ENCODE measurements at places on chromosomes 3 and 15.

DNA sequence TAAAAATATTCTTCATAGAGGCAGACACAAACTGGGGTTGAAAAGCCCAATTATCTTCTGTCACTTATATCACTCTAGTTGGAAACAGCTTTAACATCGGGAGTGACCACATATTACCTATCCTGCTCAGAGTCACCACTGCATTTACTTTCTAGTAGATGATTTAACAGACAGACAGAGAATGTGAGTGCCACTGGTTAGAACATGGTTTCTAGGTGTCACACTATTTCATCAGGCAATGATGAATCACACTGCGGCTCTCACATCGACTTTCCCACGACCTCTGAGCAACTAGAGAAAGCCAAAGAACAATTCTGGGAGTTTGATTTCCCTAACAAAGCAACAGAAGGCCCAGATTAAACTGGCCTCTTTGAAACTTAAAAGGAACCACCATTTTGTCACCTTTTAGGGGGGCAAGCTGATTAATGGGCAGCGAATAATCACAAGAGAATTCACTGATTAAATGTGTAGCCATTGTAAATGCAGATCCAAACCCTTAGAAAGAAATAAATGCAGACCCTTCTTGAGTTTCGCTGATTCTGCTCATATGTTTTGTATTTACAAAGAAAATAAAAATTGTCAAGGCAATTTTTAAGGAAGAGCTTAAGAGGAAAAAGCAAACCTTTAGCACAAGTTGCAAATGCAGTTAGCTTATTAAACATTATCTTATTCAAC, 112.6 kb upstream of the KBTBD8 start:
- no peak for DNase-seq

- DNase-seq: no peak
Measured at GRCh38 chr15:32124726-32125125, 94.4 kb downstream of the CHRNA7 start.

DNA sequence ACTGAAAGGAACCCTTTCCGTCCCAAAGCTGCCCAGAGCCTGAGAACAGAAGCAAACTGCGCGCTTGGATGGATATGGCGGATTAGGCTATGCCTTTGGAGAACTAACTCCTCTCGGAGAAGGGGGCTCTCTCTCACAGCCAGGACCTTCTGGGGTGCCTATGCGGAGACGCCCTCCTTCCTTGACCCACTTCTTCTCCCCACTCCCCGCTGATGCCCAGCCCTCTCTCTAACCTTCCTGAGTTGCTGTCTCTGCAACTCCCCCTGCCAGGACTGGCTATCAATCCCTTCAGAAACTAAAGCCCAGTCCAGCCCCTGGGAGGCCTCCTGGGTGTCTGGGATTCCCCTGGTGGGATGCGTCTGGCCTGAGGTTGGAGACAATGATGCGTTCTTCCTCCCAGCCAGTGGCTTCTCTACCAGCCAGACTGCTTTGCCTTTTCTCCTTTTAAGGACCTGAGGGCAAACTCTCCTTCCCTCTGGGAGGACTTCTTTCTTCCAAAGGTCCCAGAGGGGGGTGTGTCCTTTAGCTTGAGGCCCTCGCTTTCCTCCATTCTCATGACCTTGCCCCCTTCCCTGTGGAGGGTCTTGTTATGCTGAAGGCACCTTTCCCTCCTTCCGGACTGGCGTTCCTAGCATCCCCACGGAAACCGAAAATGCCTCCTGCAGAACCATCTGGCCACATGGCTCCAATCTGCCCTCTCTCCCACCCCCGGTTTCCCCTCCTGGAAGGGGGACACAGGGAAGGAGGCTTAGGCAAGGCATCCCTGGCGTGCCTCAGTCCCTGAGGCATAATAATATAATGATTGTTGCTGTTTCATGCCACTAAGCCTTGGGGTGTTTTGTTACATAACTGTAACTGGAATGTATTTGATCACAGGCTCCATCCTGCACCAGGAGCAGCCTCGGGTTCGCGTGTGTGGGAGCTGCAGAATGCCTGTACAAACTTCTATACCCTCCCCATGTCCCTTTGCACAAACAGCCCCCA, 63.4 kb upstream of the C15orf39 start:
- no peak for DNase-seq

DNA sequence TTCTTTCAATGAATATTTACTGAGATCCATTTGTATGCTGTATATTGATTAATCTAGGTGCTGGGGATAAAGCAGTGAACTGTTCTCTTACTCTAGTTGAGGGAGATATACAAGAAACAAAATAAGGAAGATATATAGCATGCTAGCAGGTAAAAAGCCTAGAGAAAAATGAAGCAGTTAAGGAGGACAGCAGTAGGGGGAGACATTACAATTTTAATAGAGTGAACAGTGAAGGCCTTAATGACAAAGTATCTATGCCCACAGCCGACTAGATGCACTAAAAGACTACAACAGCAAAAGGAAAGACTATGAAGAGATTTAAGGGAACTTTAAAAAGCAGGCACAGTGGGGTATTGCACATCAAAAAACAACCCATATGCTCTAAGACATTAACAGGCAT, 81.4 kb downstream of the XRN1 start:
- DNase-seq: no peak

DNA sequence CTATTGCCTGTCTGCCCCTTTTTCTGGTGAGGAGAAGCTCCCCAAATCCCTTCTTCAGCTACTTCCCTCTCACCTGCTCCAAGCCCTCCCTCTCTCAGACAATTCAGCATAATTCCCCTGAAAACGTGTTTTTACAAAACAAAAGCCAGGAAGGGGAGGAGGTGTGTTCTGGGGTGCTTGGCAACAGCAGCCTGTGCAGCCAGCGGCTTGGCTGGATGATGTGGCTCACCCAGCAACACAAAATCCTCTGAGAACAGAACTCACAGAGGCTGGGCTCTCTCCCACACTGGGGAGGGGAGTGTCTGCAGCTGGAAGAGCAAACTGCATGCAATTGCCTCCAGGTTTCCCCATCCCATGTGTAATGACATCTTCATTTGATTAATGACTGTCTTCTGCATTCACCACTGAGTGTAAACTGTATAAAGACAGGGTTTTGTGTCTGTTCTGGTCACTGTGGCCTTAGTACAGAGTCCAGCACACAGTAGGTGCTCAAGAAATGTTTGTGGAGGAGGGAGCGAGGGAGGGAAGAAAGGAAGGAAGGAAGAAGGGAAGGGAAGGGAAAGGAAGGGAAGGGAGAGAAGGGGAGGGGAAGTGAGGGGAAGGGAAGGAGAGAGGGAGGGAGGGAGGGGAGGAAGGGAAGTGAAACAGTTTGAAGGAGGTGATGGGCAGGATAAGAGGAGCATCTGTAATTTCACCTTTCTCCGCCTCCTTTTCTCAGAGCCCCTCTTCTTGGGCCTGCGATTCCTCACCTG, 70.1 kb upstream of the GLCE start:
- DNase-seq: no peak

DNA sequence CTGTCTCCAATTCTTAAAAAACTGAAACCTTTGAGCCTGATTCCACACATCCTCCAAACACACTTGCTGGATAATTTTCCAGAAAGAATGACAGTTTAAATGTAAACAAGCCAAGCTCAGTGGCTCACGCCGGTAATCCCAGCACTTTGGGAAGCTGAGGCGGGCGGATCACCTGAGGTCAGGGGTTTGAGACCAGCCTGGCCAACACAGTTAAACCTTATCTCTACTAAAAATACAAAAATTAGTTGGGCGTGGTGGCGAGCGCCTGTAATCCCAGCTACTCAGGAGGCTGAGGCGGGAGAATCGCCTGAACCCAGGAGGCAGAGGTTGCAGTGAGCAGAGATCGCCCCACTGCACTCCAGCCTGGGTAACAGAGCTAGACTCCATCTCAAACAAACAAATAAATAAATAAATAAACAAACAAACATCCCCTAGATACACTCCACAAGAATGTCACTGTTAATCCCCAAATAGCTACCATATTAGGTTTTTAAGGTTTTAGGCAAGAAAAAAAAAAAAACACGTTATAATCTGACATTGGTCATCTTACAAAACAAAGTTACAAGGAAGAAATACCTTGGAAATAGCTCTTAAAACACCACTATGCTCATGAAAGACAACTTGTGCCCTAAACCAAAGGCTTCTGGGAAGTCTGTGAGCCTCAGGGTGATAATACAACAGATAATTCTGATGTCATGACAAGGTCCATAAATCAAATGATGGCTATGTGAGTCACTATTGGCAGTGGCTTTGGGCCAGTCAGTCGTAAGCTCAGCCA, 13.2 kb downstream of the TNIK start:
- DNase-seq: no peak

- peak; percentile 64 for DNase-seq
Measured at GRCh38 chr15:39785139-39785538, 2.5 kb upstream of the FSIP1 start.

GRCh38 chr3:43949594-43949993, 258.9 kb downstream of the ABHD5 start:
- no peak for DNase-seq

- no peak for DNase-seq
Measured at GRCh38 chr3:168517249-168518071, 421.7 kb upstream of the GOLIM4 start.

DNA sequence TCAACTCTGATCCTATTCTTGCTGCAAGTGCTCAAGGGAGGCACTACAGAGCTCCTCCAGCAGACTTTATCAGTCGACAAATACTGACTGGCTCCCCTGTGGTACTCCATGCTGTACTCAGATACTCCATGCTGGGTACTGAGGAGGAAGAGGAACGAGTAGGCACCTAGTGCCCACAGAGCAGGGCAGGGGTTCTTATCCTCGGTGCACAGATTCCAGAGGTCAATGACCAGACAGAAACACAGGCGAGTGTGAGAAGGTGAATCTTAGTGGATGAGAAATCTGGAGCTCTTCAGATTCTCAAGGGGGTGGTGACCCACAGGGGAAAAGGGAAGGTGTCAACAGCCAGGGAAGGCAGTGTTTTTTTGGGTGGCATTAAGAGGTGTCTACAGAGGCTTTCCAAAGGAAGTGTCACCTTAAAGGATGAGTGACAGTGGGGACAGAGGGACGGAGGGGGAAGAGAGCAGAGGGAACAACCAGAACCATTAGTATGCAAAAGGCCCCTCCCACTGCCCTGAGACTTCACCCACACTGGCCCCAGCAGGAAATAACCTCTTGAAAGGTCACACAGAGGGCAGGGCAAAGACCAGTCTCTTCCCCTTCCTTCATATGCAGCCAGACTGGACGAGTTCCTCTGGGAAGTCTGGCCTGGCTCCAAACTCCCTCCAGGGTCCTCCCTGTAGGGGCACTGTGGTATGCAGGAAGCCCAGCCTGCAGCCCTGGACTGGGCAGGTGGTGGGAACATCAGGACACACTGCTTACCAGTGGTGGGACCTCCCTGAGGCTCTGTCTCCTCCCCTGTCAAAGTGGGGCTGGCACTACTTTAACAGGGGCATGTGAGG, 27.5 kb downstream of the CCDC12 start:
- peak; percentile 27 for DNase-seq

DNA sequence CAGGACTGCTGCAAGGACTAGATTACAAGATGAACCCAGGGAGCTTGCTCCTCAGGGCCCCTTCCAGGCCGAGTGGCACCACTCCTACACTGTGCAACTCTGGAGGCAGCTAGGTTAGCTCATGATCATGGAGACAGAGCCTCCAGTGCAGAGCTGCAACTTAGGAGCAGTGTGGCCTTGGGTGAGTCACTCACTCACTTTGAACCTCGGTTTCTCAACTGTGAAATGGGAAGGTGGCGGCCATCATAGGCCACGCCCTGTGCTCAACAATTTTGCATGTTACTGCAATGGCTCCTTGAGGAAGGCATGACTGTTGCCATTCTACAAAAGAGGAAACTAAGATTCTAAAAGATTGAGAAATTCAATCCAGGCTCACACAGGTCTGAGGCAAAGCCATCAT, 11.2 kb upstream of the CXCR6 start:
- no peak for DNase-seq

DNA sequence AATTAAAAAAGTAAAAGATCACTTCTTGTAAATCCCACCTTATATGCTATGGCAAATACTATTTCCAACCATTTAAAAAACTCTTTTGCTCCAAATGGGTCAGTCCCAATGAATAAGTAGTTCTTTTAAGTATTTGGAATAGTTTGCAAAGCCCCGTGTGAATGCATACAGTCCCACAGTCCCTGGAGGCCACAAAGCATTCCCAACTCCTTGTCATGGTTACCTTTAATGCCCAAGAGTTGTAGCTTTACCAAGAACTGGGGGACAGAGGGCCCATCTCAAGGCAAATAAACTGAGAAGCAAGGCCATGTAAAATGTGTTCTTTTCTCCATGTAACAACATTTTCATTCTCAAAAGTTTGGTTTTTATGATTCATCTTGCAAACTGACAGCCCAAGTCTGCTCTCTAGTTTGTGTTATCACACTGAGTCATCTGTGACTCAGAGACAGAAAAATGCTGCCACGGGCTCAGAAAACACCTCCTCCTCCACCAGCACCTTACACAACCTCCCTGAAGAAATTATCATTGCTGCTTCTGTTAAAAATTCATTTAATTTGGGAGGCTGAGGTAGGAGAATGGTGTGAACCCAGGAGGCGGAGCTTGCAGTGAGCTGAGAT, 336.2 kb downstream of the ERC2 start:
- DNase-seq: no peak

- no peak for DNase-seq
Measured at GRCh38 chr3:192005989-192006388, 545.0 kb downstream of the PYDC2 start.

DNA sequence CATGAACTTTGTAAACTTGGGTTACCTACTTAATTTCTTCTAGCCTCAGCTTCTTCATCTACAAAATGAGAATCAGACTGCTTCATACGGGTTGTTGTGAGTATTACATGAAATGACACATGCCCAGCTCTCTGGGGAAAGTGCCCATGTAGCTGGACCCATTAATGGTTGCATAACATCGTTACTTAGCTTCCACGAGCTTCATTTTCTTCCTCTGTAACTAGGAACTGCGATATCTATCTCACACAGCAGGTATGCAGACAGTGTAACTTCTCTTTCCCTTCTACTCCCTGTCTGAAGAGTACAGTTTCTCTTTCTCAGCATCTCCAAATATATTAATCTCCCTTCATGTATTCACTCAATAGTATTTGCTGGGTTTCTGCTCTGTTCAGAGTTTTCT, 37.9 kb upstream of the DLG1 start:
- no peak for DNase-seq

- DNase-seq: no peak
Measured at GRCh38 chr15:25169318-25169717, 214.5 kb downstream of the SNRPN start.

DNA sequence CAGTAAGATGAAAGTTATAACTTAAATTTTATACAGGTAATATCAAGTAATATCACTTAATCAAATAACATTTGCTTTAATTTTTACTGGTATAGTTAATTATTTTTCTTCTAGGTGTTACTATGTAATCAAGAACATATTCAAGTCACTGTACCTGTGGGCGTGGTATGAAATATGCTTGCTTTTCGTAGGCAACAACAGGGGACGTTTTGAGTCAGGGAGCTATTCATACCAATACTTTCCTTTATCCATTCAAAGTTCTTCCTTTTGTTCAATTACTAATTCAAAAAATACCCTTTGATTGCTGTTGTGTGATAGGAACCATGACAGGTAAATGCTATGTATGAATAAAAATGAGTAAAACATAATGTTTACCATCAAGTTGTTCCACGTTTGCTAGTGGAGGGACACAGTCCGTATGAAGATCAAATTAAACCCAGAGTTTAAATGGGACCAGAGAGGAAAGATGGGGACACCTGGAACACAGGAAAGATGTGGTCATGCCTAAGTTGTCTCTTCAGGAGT, 654.0 kb upstream of the KCNMB2 start:
- DNase-seq: no peak

- DNase-seq: no peak
Measured at GRCh38 chr15:81930582-81931369, 115.0 kb downstream of the MEX3B start.

Measured in MM.1S (cell line).